ENCODE measurements at places on chromosomes 3 and 15.

DNA sequence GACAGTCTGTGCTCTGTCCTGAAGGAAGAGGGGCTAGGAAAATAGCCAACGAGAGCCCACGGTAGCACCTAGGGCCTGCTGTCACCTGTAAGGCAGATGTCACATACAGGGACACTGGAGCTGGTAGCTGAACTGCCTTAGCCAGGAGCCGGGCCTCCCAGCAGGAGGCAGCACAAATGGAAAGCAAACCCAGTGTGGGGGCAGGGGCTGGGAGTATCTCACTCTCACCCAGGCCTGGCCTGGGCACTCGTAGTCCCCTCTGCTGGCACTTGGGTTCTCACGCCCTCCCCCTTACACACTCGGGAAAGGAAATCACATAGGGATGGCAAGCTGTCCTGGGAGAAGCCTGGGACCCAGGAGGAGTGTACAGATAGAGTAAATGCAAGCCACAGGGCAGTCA is 173.1 kb upstream of the CHRNA7 start:
- no peak for DNase-seq

- DNase-seq: no peak
Observed at GRCh38 chr3:46712191-46713049, 5.2 kb downstream of the PRSS50 start.

GRCh38 chr3:180829409-180830405 is 82.8 kb upstream of the FXR1 start:
- no peak for DNase-seq

DNA sequence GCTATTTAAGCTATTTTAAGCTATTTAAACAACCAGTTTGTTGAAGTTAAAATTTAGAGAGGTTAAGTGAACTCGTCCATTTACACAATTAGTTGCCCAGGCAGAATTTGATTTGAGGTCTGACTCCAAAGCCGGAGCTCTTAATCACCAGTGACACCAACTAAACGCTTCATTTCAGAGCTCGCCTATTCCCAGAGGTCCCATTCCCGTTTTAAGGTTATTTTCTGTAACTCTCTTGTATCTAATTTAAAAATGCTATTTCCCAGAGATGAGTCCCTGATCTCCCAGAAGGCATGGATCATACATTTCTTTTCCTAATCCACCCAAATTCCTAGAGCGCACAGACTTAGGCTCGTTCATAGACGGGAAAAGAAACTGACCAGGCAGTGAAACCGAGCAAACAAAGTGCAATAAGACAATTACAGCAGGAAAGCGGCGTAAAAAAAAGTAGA is 904 bp upstream of the MCTP2 start:
- no peak for DNase-seq

DNA sequence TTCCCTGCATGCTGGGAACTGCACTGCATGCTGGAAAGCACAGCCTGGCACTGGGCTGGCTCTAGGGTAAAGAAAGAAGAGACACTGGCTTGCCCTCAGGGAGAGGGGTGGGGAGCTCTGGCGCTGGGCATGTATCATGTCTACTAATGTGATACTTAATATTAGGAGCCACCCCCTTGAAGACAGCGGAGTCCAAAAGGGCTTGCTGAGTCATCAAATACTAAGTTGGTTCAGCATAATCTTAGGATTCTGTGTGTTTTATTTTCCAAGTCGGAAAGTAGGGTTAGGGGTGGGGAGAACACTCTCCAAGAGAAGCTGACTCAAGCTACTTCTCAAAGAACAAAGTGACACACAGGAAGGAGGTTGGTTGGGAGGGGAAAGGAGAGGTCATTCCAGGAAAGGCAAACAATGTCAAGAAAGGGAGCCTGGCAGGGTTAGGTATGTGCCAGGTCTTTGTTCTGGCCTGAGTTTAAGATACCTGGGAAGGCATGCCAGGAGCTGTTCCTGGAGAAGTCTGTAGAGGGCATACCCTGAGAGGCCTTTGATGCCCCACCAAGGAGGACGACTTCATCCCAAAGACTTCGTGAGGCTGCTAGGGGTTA is 237.8 kb upstream of the NR2E3 start:
- DNase-seq: peak; percentile 62

DNA sequence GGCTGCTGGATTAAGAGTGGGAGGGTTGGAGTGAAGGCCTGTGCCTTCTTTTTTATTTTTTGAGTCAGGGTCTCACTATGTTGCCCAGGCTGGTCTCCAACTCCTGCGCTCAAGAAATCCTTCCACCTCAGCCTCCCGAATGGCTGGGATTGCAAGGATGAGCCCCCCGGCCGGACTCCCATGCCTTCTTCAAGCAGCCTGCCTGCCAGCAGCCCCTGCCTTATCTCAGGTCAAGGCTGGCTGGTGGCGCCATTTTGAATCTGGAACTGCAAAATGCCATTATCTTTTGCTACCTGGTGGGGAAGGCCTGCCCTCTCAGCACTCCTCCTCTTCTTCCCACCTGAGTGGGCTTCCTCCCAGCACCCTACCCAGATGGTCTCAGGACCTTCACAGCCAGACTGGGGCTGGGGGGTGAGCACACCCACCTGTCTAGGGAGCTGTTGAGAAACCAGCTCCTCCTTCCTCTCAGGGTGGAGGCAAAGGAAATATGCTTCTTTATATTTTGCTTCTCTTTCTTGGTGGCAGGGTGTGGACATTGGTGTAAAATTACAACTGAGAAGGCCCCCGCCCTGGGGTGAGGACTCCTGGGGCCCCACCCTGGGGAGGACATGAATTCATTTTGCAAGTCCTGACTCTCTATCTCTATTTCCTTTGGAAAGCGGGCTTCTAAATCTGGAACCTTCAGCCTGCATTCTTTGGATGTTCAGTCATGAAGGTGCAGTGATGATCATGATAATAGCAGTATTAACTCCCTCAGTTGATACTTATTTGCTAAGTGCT is 7.7 kb upstream of the FLNB start:
- DNase-seq: no peak

GRCh38 chr15:35444557-35445204 is 101.3 kb downstream of the DPH6 start:
- DNase-seq: no peak

- no peak for DNase-seq
Observed at GRCh38 chr3:151087648-151088047, 2.2 kb downstream of the MED12L start.

GRCh38 chr3:24386458-24386857 is 108.2 kb downstream of the THRB start:
- DNase-seq: no peak

DNA sequence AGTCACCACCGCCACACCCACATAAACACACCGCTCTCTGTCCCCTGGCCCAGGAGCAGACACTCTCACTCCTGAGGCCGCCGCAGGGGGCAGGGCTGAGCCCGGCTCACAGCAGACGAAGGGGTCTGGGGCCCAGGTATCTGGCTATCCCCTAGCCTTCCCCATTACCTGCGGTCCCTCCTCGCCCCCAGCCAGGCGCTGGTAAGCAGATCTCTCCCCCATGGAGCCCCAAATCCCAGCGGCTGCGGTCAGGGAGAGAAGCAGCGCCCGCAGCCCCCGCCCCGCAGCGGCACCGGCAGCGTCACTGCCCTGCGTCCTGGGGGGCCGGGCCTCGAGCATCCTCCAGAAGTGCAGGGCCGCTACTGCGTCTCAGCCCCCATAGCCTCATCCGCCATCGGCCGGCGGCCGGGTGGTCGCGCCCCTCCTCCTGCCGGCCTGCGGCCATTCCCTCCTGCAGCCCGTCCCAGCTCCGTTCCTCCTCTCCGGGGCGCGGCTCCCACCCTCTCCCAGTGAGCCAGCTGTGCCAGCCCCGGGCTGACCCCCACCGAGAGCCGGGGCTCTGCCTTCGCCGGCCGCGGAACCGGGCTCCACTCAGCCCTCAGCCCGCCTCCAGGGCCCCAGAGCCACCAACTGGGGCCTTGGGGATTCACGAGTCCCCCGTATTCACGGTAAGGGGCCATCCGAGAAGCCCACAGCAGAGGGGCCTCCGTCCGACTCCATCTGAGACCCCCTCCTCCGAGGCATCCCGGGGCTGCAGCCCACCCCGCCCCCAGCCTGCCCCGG is 13.1 kb downstream of the TNK2 start:
- peak; percentile 31 for DNase-seq

- no peak for DNase-seq
Observed at GRCh38 chr3:105594219-105594618, 227.5 kb downstream of the ALCAM start.

DNA sequence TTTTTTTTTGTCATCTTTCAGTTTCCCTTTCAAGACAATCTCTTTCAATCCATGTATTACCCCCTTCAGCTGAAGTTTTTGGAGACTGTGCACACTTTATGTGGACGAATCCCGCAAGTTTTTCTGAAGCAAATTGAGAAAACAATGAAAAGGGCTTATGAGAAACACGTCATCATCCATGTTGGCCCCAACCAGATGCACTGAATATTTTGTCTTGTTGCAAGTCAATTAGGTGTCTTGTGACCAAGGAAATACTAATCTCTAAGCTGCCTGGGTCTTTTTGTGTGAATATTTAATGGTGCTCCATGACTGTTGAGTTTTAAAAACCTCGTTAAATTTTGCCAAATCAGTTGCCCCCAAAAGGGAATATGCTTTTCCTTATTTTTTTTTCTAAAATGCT is 21.7 kb upstream of the PPP4R2 start:
- no peak for DNase-seq

DNA sequence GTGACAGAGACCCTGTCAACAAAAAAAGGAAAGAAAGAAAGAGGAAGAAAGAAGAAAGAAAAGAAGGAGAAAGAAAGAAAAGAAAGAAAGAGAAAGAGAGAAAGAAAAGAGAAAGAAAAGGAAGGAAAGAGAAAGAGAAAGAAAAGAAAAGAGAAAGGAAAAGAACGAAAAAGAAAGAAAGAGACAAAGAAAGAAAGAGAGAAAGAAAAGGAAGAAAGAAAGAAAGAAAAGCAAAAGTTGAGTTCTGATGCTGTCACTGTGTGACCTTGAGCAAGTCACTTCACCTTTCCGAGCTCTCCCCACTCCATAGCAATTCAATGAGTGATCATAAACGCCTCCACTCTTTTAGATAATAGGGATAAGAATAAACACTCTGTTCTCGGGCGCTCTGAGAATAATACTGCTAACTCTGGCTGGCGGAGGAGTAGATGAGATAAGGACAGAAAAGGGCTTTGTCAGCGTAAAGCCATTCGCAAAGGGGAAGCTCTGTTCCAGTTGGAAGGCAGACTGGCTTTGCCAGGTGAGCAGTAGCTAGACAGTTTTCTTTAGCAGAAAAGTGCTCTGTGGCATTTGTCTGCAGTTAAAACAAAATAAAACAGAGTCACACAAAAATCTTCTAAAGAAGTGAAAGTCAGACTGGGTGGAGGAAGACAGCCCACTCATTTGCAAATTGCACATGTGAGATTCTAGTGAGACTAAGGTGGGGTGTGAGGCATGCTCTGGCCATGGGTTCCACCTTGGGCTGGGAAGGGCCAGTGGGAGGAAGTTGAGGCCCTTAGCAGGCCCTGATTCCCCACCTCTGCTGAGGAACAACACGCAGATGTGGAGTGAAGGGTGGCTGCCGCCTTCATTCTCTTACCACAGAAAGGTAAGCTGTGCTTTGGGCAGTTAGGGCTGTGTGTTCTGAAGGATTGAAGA is 9.6 kb upstream of the FLNB start:
- DNase-seq: no peak

DNA sequence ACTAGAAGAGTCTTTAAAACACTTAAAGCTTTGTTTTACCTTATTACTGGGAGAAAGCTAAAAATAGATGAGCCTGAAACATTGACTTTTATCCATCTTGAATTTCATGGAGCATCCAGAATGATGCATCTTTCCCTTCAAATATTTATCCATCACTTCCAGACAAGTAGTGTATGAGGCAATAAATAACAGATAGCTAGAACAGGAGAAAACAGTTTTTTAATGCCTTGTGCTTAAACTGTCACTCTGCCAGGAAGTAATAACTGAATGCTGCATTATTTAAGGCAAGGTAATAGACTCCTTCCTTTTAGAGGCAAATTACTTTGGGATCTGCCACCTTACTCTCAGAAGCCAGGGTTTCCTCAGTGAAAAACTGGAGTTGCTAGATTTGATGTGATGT is 225.8 kb upstream of the NAALADL2 start:
- no peak for DNase-seq

DNA sequence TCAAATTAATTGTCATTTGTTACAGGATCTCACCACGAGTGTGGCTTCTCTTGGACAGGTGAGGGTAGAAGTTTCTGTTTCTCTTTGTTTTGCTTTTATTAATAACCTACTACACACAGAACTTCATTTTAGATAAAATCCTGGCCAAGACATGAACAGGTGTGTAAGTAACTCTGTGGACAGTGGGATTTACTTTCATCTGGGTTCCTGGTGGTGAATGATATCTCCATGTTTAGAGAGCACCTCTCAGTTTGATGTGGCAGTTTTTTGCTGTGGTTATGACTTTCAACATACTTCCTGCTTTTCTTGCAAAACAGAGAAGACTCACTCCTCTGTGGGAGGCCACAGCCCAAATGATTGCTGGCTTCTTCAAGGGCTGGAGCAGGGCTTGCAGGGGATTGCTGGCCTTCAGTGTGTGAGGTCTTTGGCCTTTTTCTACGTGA is 71.1 kb upstream of the XCR1 start:
- no peak for DNase-seq

- DNase-seq: no peak
Observed at GRCh38 chr3:66856533-66856932, 141.6 kb upstream of the KBTBD8 start.

GRCh38 chr3:127598841-127599570 is 795 bp downstream of the MCM2 start:
- no peak for DNase-seq

GRCh38 chr3:133112666-133113065 is 74.5 kb downstream of the TMEM108 start:
- no peak for DNase-seq

All from T1000 (cell line).